Hematopoietic multipotent progenitor cell treated with erythropoietin and hydrocortisone succinate and interleukin-3 and kit ligand, for 17 days (in vitro differentiated cells): ENCODE measurements at places on chromosomes 2 and 18.

DNA sequence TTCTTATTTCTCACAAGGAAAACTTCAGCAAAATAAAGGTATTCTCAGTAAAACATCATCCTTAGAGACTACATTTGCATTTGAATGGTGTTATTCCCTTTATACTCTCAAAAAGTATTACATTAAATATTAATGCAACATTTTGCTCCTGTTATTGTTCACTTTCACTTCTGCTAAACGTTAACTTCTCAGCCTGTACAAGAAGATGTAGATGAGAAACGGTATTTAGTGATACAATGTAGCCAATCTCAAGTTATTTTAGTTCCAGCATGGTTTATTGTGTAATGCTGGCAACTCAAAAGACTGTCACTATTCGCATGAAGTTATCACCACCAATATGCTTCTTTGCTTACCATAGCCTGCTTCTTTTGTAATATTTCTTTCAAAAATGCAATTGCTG, 514.1 kb downstream of the CPS1 start:
- DNase-seq: no peak

DNA sequence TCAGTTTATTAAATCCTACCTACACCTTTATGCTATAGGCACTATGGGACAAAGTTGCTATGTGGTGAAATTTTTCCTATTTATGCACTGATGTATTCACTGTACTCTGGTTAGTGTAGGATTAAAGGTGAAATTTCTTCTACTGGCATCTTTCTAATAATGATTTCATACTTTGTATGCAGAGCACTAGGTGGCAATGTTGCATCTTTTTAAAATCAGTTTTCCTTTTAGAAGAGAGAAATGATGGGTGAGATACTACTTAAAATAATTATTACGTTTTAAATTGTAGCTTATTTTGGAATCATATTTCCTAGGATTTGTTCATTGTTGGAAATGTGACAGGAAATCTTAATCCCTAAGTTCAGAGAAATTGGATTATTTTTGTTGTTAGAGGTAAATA, 150.9 kb downstream of the CD8B2 start:
- no peak for DNase-seq

DNA sequence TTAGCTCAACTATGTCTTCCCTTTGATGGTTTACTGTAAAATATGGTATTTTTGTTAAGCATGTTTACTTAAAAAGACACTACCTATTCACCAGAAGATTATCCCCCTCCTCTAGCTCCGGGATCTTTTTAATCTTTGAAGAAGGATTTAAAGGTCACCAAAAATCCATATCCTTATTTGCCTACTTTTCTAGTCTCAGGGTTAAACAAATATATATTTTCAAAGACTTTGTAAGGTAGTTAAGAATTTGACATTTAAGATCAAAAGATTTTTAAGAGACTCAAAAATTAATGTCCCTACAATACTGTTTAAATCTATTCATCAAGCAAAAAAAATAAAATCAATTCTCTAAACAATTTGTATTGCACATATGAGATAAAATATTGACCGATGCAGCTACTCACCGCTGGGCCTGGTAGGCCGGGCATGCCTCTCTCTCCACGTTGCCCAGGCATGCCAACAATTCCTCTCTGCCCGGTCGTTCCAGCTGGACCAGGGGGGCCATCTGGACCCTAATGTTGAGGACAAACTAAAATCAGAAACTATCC, 76.1 kb downstream of the COL3A1 start:
- no peak for DNase-seq

- DNase-seq: no peak
These were observed 124.7 kb downstream of the MEIS1 start for GRCh38 chr2:66559672-66560071.

DNA sequence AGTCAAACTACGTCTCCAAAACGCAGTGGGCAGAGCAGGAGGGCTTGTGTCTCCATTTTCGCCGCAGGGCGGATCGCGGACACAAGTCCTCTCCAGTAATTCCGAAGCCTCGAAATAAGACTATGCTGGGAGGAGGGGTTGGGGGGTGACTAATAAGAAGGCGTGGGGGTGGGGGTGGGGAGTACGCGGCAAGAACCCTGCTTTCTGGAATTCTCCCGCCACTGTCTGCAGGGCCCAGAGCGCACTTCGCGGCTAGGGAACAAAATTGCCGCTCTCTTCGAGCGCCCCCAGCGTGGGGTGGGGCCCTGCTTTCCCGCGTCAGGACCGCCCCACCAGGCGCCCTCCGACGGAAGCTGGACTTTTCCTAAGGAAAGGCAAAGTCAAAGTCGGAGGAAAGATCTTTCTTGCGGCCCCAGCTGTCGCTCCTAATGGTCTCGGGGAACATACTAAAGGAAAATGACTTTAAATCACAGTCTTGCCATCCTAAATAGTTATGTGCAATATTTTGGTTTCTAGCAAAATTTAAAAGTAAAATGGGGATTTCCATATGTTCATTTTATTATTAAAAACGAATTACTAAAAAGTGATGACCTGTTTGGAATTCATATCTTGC, 11.9 kb downstream of the NR4A2 start:
- no peak for DNase-seq

- DNase-seq: no peak
These were observed 93.9 kb downstream of the ACKR3 start for GRCh38 chr2:236663287-236664101.

GRCh38 chr18:76374330-76375281, 120.4 kb downstream of the ZNF516 start:
- DNase-seq: no peak

DNA sequence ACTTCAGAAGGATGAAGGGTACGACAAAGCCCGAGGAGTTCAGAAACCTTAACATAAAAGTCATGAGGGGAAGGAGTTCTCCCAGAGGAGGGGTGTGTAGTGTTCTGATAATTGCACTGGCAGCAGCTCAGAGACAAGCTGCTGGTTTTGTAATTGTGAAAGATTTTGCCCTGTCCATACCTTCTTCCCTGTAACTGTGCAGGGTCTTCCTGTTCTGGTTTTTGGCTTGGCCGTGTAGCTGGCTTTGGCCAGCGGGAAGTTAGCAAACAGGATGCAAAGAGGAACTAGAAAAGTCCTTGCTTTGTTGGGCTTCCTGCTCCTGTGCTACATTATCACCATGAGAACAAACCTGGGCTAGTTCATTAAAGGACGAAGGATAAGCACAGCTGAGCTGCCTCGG, 160.8 kb downstream of the LPIN1 start:
- no peak for DNase-seq

DNA sequence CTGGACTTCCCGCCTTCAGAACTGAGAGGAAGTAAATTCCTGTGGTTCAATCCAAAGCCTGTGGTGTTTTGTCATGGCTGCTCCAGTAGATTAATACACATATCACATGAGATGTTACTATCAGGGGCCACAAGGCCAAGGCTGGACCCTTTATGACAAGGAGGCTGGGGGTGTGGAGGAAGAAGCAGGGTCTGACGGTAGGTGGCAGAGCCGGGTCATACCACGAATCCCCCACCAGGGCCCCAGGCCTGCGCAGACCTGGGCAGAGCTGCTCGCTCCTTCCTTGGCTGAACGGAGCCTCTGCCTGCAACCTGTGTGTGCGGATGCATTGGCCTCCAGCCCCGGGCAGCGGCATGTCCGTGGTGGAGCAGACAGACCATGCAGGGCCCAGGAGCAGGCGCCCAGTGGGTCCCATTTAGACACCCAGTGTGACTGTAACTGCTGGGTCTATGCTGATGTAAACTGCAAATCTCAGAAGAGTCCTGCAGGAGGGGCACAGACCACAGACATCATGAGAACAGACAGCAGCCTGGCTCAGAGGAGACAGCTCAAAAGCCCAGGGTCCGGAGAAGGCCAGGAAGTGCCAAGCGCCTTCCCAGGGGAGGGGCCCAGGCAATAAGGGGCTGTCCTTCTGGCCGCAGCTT, 155.2 kb downstream of the PXDN start:
- no peak for DNase-seq
